ENCODE measurements at places on chromosomes 13 and 19. TPM values are rescaled to one million over a fixed set of nuclear protein-coding genes. Genes with fewer than 3 reads are reported as not detected.

KIR2DL4 gene
- total RNA-seq = not detected

HS6ST3 gene
- total RNA-seq = not detected

F10 gene
- total RNA-seq = 0.56 TPM

PLPP2 gene
- 12.3 TPM for total RNA-seq

MATK gene
- 0.24 TPM for total RNA-seq

ZNF536 gene
- total RNA-seq = 0.20 TPM

ZC3H13 gene
- 22.1 TPM for total RNA-seq

ZNF579 gene
- total RNA-seq = 3.4 TPM

AMER2 gene
- not detected for total RNA-seq

ZNF600 gene
- 6.1 TPM for total RNA-seq

SLC7A9 gene
- total RNA-seq = 0.08 TPM

RDH8 gene
- total RNA-seq = not detected

ELAVL3 gene
- total RNA-seq = not detected

CADM4 gene
- 13.0 TPM for total RNA-seq

IL17D gene
- 0.28 TPM for total RNA-seq

TPTE2 gene
- not detected for total RNA-seq

TMC4 gene
- total RNA-seq = 36.5 TPM

Data from esophagus mucosa (tissue), 1 donor.